ENCODE measurements at places on chromosomes 11 and 22.
A peak's percentile ranks its signal among the peaks of the same experiment; 100 is the strongest.

GRCh38 chr11:107293677-107294344 is 163.8 kb downstream of the CWF19L2 start:
- no peak overlapping the region for H3K27ac ChIP-seq
- H3K4me3 ChIP-seq: no peak overlapping the region
- H3K4me1 ChIP-seq: no peaks in the 10 kb centered on the region

- peak overlapping the region; percentile 79 for H3K27ac ChIP-seq
- no peak overlapping the region for H3K4me3 ChIP-seq
- no peaks in the 10 kb centered on the region for H3K27me3 ChIP-seq
- peaks cover 87% of the 10 kb centered on the region for H3K4me1 ChIP-seq
- DNase-seq: peak; percentile 56
- peaks cover 84% of the 10 kb centered on the region for H3K36me3 ChIP-seq
Observed at GRCh38 chr11:117997823-117998579, 11.8 kb downstream of the IL10RA start.

DNA sequence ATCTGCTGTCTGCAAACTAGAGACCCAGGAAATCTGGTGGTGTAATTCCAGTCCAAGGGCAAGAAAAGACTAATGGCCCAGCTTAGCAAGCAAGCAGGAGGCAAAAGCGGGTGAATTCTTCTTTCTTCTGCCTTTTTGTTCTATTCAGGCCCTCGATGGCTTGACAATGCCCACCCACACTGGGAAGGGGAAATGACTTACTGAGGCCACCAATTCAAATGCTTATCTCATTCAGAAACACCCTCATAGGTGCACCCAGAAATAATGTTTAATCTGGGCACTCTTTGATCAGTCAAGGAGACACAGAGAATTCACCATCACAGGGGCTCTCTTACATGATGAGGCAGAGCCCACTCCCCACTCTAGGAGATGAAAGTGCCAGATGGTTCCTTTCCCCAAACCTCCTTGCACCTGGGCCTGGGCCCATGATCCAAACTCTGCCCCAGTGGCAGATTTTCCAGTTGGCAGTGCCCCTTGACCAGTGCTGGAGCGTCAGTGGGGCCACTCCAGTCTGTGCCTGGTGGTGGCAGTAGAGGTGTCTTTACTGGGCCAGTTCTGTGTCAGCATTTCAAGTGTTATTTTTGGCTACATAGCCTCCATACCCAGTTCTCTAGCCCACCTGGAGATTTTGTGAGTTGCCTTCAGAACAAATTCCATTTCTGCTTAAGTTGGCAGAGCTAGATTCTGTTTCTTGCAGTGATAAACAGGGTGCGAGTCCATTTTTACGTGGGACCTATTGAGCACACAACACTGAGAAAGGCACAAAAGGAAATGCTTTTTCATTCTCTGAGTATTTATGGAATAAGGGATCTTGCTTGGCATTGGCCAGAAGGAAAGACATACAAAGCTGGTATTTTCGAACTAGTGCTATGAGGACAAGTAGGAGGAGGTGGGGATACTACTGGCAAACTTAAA is 7.5 kb downstream of the ELMOD1 start:
- H3K4me3 ChIP-seq: no peak overlapping the region
- H3K27me3 ChIP-seq: peaks cover 49% of the 10 kb centered on the region
- peak; percentile 44 for DNase-seq
- no peak overlapping the region for H3K27ac ChIP-seq
- no peaks in the 10 kb centered on the region for H3K4me1 ChIP-seq

- H3K4me1 ChIP-seq: no peaks in the 10 kb centered on the region
- H3K36me3 ChIP-seq: peaks cover 5% of the 10 kb centered on the region
Observed at GRCh38 chr22:29569011-29569678, 11.8 kb downstream of the NIPSNAP1 start.

GRCh38 chr22:45285263-45286058 is 712 bp downstream of the UPK3A start:
- DNase-seq: no peak
- peaks cover 8% of the 10 kb centered on the region for H3K27me3 ChIP-seq
- H3K4me3 ChIP-seq: no peak overlapping the region
- no peak overlapping the region for H3K27ac ChIP-seq
- no peaks in the 10 kb centered on the region for H3K36me3 ChIP-seq
- peaks cover 13% of the 10 kb centered on the region for H3K4me1 ChIP-seq

GRCh38 chr11:26522912-26523610 is 49.0 kb downstream of the MUC15 start:
- no peak overlapping the region for H3K4me3 ChIP-seq
- no peaks in the 10 kb centered on the region for H3K36me3 ChIP-seq
- no peaks in the 10 kb centered on the region for H3K27me3 ChIP-seq
- no peak overlapping the region for H3K27ac ChIP-seq
- H3K4me1 ChIP-seq: no peaks in the 10 kb centered on the region

- no peak overlapping the region for H3K4me3 ChIP-seq
- no peak overlapping the region for H3K27ac ChIP-seq
- peaks cover 8% of the 10 kb centered on the region for H3K27me3 ChIP-seq
Observed at GRCh38 chr11:33362051-33362910, 105.1 kb downstream of the HIPK3 start.

DNA sequence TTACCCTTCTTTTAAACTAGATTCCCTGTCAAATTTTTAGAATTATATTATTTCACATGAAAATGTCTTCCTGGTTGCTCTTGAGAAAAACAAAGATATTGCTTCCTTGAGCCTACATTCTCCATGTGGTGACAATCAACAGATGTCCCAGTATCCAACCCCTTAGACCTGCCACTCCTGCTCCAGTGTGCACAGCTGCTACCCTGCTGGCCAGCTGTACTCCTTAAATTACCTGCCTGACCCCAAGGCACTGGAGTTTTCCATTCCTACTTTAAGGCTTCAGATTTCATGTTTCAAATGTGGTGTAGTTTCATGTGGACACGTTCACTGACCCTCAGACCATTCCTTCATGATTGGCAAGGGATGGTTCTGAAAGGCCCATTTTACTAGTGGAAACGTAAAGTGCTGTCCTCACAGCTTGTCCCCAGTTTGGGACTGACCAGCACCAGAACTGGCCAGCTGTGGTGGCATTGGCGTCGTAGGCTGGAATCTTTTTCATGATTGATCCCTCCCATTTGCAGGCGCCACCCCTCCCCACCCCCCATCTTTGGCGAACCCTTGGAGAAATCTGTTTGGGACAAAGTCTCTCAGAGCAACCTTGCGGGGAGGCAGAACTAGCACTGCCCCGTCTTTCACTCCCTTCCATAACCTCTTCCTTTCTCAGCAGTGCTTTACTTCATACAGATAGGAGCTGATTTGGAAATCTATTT is 123.5 kb downstream of the DBX1 start:
- no peaks in the 10 kb centered on the region for H3K36me3 ChIP-seq
- DNase-seq: no peak
- H3K27ac ChIP-seq: no peak overlapping the region

DNA sequence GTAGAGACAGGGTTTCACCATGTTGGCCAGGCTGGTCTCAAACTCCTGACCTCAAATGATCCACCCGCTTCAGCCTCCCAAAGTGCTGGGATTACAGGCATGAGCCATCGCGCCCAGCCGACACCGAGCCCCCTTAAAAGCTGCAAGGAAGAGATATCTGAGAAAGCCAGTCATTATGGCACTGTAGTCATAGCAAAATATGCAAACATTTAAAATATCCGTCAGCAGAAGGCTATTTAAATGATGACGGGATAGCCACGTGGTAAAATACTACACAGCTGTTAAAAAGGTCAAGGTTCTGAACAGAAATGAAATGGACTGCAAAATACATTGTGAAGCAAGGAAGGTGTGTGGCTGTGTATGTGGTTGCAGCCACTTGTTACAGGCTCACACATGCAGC is 6.4 kb upstream of the CCDC88B start:
- H3K4me3 ChIP-seq: no peak overlapping the region
- peaks cover 17% of the 10 kb centered on the region for H3K4me1 ChIP-seq
- peaks cover 14% of the 10 kb centered on the region for H3K36me3 ChIP-seq
- H3K27me3 ChIP-seq: no peaks in the 10 kb centered on the region

GRCh38 chr11:123405123-123405592 is 24.9 kb upstream of the GRAMD1B start:
- no peak overlapping the region for H3K4me3 ChIP-seq
- DNase-seq: no peak
- peaks cover 26% of the 10 kb centered on the region for H3K4me1 ChIP-seq
- no peaks in the 10 kb centered on the region for H3K36me3 ChIP-seq
- H3K27ac ChIP-seq: peak overlapping the region; percentile 38

DNA sequence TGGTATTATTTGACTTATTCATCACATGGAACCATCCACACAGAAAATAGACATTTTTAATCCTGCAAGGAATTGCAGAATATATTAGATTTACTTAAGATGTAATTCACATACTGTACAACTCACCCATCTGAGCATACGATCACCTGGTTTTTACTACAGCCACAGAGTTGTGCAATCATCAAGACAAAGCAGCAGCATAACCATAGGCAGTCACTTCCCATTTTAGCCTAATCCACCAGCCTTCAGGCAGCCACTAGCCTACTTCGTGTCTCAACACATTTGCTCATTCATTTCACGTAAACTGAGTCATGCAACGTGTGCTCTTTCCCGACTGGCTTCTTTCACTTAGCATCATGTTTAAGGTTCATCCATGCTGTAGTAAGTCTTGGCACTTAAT is 23.0 kb downstream of the PIWIL3 start:
- no peak overlapping the region for H3K4me3 ChIP-seq
- H3K27me3 ChIP-seq: peaks cover 6% of the 10 kb centered on the region
- no peak overlapping the region for H3K27ac ChIP-seq
- no peak for DNase-seq
- no peaks in the 10 kb centered on the region for H3K4me1 ChIP-seq
- H3K36me3 ChIP-seq: no peaks in the 10 kb centered on the region

DNA sequence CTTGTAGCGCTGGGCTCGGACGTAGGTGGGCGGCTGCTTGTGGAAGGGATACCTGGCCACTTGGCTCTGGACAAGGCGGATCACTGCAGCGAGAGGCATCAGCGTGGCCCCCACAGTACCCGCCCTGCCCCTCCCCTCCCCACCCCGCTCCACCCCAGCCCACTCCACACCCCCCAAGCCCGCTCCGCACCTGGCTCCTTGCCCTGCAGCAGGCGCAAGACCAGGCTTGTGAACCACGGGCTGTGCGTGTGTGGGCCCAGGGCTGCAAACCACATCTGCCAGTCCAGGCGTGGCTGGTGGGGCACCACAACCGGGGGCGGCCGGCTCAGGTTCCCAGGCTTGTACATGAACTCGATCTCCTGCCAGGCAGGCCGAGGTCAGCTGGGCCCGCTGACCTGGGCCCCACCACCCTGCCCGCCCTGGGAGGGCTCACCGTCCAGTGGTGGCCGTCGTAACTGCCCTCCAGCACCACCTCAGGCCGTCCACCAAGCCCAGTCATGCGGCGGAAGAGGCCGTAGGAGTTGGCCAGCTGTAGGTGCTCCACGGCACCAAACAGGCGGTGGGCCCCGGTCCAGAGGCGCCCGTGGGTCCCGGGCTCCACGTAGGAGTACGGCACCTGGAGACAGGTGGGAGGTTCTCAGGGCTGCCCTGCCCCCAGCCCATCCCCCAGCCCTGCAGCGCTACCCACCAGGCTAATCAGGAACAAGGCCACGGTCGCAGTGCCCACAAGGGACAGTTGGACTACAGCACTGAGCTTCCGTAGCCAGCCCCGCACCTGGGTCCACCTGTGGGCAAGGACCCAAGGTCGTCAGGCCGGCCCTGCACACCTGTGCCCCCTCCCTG is 2.9 kb downstream of the LMF2 start:
- H3K27ac ChIP-seq: no peak overlapping the region
- DNase-seq: no peak
- peaks cover 9% of the 10 kb centered on the region for H3K4me1 ChIP-seq
- no peak overlapping the region for H3K4me3 ChIP-seq
- H3K27me3 ChIP-seq: no peaks in the 10 kb centered on the region

- no peaks in the 10 kb centered on the region for H3K27me3 ChIP-seq
- H3K36me3 ChIP-seq: no peaks in the 10 kb centered on the region
- no peak for DNase-seq
- no peak overlapping the region for H3K4me3 ChIP-seq
- H3K27ac ChIP-seq: no peak overlapping the region
Observed at GRCh38 chr11:80525663-80526405, 1085.0 kb upstream of the TENM4 start.

- no peaks in the 10 kb centered on the region for H3K36me3 ChIP-seq
- peaks cover 3% of the 10 kb centered on the region for H3K27me3 ChIP-seq
- no peak for DNase-seq
- no peak overlapping the region for H3K4me3 ChIP-seq
- peaks cover 6% of the 10 kb centered on the region for H3K4me1 ChIP-seq
Observed at GRCh38 chr11:22742157-22742613, 75.8 kb downstream of the GAS2 start.

GRCh38 chr11:94150704-94151685 is 22.4 kb downstream of the PANX1 start:
- H3K27ac ChIP-seq: no peak overlapping the region
- H3K4me1 ChIP-seq: peaks cover 71% of the 10 kb centered on the region
- no peak overlapping the region for H3K4me3 ChIP-seq
- no peak for DNase-seq
- no peaks in the 10 kb centered on the region for H3K27me3 ChIP-seq
- peaks cover 14% of the 10 kb centered on the region for H3K36me3 ChIP-seq

- no peak overlapping the region for H3K4me3 ChIP-seq
- peaks cover 2% of the 10 kb centered on the region for H3K27me3 ChIP-seq
- no peaks in the 10 kb centered on the region for H3K36me3 ChIP-seq
- H3K4me1 ChIP-seq: no peaks in the 10 kb centered on the region
Observed at GRCh38 chr22:22022947-22023534, 40.5 kb upstream of the TOP3B start.

Measured in activated CD4-positive, alpha-beta T cell treated with anti-CD3 and anti-CD28 coated beads for 36 hours (primary cell).